Activated CD4-positive, alpha-beta T cell treated with anti-CD3 and anti-CD28 coated beads for 1 hour (primary cell): ENCODE measurements at places on chromosomes 6 and 20.

DNA sequence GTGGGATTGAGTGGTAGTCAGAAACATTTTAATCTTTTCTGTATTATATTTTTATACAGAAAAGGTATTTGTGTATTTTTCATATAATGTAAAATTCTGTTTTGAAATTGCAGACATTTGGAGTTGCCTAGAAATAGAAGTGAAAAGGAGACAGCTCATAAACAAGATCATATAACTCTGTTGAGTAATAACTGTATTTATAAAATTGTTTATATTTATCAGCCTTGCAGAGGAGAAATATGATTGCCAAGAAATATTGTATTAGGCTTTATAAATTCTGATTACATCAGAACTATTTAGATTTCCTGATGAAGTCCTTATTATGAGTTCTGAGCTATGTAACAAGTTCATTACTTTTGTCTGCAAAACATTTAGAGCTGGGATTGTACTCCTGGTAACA is 55.3 kb downstream of the RIPOR2 start:
- DNase-seq = no peak

DNA sequence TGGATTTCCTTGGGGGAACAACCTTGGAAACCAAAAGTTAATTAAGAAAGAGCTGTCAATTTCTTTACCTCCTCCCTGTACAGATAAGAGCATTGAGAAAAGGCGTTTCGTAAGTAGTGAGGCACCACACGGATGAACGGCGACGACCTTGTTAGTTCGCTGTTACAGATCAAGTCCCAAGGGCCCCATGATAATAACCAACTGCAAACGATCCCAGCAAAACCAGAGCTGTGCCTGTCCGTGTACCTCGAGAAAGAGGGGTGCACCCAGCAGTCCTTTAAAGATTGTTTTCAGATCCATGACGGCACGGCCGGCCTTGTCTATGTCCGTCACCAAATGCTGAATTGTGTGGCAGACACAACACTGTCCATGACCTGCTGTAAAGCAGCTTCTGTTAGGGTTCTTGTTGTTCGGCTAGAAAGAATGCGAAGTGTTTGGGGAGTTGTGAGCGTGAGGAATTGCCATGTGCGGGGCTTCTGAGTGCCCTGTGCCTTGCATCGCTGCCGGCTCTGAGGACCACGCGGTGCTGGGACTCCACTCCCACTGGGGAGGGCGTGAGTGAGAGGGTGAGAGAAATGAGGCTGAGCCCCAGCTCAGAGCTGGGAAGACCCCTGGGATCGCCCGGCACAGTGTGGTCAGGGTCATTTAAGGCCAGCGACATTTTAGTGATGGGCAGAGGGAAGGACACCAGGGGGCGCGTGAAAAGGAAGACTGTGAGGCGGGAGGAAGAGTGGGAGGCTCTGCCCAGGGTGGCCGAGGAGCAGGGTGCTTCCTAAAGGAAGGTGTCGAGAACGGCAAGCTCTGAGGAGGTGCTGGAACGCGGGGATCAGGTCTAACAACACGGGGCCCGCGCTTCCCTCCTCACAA is 136.8 kb upstream of the RPS6KA2 start:
- DNase-seq = no peak

DNA sequence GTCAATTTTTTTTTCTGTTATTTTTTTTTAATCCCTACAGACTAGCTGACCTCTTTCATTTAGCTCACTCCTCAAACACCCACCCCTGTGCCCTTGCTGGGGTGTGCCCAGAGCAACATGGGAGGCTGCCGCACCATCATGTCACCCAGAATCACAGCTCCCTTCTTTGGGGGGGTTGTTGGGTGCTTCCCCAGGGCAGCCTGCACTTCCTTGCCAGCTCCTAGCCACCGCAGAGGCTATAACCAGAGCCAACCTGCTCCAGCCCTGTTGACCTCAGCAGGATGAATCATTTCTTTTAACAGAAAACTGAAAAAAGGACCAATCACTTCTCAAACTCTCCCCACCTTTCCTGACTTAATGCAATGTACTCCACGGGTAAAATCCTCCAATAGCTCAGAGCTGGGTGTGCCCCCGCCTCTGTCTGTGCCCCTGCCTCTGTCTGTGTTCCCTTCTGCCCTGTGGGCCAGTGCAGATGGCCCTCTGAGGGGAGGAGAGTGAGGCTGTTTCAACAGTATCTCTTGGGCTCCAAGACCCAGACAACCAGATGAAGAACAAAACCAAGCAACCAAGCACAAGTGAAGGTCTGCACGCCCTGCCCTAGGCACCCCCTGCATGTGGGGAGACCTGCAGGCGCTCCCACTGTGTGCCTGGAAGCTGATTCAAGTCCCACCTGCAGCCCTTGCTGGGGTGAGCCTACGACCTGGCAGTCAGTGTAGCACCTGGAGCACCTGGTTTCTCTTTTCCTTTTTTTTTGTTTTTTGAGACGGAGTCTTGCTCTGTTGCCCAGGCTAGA is 67.7 kb downstream of the PYGB start:
- no peak for DNase-seq

DNA sequence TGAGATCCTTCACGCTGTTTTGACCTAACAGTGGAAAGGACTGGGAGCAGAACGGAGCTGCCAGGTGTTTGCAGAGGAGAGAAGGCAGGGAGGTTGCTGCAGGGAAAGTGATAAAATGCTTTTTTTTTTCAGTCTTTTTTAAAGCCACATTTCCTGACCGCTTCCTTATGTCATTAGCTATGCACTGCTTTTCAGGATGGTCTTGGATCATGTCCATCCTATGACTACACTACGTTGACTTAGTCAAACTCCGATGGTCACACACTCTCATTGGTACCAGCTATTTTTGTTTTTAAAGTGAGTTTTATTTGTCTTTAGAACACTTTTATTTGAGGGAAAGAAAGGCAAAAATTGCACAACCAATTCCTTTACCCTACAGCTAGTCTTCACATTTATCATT is 89.2 kb upstream of the EXOC2 start:
- no peak for DNase-seq
